ENCODE measurements at places on chromosomes 1 and 21.

DNA sequence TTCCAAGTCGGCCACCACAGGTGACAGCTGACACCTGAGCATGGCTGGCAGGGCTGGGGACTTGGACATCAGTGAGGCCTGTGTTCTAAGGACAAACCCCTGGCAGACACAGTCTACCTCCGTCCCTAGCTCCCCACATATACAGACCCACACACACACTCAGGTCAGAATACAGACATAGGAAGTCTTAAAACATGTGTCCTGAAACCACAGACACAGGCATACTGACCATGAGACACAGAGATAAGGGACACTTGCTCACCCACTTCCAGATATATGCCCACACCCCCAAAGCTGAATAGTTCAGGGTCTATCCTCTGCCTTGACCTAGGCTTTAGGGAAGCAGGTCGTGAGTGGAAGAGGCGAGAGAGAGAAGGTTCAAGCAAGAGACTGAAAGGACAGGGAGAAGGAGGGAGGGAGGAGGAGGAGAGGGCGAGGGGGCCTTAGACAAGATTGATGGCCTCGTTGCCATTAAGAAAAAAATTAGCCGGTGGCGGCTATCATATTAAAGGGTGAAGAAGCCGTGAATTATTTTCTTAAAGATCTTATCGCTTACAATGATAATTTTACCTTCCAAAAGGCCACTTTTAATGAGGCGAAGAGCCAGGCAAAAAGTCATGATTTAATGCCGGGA lies 49.9 kb downstream of the TMEM53 start:
- no peak for DNase-seq

DNA sequence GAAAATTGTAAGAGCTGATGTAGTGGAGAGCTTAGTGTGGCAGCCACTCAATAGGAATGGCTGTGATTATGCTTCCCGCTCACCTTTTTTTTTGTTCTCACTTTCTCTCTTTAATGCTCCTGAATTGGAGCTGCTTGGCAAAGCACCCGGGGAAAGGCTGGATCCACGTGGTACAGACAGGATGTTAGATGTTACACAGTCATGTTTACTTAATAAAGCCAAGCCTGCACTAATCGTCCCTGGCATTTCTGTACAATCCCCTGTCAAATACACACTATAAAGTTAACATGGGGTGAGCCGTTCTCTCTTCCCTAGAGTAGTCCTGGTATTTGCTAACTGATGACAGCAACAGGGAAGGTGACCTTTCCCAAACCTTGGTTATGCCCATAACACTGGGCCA lies 187.8 kb downstream of the ZSCAN20 start:
- no peak for DNase-seq

GRCh38 chr1:54095546-54096226 lies 42.3 kb downstream of the TCEANC2 start:
- DNase-seq, result no peak

- DNase-seq, result no peak
These were observed 274.4 kb downstream of the PLPP3 start for GRCh38 chr1:56304975-56305374.

- DNase-seq, result no peak
These were observed 13.8 kb downstream of the UBE4B start for GRCh38 chr1:10046356-10047085.

- DNase-seq, result no peak
These were observed 363 bp downstream of the PLA2G5 start for GRCh38 chr1:20070357-20070756.

GRCh38 chr1:82979593-82980236 lies 1019.2 kb downstream of the TTLL7 start:
- no peak for DNase-seq

DNA sequence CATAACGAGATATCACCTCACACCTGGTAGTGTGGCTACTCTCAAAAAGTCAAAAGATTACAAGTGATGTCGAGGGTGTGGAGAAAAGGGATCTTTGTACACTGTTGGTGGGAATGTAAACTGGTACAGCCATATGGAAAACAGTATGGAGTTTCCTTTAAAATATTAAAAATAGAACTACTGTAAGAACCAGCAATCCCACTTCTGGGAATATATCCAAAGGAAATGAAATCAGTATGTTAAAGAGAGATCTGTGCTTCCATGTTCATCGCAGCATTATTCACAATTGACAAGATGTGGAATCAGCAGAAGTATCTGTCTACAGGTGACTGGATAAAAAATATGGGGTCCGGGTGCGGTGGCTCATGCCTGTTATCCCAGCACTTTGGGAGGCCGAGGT lies 7.6 kb upstream of the PIK3C2B start:
- no peak for DNase-seq

GRCh38 chr1:201262963-201263608 lies 20.2 kb upstream of the PKP1 start:
- no peak for DNase-seq

DNA sequence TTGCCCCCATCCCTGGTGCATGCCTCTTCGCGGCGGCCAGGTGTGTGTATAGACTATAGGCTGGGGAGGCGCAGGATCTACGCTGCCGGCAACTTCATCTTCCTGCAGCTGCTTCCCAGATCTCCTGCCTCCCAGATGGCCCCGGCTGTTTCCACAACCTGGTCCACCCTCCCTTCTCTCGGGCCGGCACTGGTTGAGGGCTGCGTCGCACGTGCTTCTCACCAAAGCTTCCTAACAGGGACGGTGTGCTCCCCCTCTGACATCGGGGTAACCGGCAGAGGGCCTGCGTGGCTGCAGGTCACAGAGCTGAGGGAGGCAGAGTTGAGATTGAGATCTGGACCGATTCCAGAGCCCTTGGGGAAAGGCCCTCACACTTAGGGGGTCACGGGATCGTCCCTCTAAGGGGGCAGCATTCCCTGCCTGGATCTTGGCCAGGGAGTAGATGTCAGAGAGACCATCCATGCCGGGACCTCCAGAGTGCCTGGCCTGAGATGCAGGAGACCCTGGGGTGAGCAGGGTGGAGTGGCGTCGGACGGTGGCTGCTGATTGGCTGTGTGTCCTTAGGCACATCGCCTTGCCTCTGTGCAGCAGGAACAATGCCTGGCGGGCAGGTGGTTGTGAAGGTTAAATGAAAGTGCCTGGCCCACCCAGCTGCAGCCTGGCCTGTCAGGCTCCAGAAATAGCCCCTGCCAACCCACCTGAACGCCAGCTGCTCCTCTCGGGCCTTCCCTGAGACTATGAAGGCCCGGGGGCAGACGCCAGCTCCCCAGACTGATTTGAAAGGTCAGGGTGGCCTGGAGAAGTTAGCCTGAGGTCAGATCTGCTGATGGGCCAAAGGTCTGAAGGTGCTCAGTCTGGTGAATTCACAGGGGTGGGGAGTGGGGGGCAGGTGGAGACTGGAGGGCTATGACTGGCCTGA lies 6.1 kb upstream of the MASP2 start:
- DNase-seq, result no peak

GRCh38 chr1:164718821-164719220 lies 159.8 kb downstream of the PBX1 start:
- no peak for DNase-seq

DNA sequence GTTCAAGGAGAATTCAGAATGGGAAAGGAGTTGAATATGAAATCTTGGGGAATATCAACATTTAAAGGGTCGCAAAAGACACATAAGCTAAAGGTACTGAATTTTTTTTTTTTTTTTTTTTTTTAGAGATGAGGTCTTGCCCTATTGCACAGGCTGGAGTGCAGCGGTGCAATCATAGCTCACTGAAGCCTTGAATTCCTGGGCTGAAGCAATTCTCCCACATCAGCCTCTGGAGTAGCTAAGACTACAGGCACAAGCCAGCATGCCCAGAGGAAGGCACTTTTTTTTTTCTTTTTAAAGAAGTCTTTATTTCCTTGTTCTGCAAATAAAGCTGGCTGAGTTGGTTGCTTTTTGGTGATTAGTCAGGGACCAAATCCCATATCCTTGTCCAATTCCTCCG lies 44.1 kb upstream of the RAB3GAP2 start:
- no peak for DNase-seq

DNA sequence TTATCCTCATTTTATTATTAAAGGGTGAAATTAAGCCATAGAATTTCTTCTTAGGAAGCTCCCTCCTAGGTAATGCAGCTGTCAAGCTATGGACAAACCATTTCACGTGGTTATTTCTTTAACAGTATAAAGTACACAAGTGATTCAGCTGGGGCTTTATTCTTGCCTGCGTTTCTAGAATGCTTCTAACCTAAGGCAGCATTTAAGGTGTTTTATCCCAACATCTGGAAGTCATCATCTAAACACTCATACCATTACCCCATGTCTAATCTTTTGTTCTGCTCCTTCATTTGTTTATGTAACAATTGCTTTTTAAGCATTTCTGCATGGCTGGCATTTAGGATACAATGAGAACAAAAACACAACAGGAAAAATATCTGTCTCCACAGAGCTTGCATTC lies 829.2 kb upstream of the ADAMTS5 start:
- DNase-seq, result no peak

DNA sequence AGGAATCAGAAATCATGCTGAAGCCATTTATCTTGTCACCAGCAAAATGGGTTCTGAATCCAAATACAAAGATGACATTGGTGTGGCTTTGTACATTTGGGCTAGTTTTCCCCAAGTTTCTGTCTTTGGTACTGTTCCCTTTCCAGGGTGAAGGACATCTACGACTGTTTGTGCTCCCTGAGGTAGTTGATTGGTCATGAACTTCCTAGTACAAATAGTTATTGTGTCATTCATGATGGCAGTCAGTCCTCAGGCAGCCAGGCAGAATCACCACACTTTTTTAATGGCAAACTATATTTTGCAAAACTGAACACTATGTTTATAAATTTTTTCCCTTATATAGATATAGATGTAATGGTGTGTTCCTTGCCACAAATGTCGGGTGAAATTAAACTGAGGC lies 46.0 kb downstream of the CEP350 start:
- no peak for DNase-seq

GRCh38 chr1:21468599-21468998 lies 28.7 kb downstream of the NBPF3 start:
- peak; percentile 28 for DNase-seq

GRCh38 chr1:218617986-218618385 lies 272.9 kb downstream of the TGFB2 start:
- DNase-seq, result no peak

DNA sequence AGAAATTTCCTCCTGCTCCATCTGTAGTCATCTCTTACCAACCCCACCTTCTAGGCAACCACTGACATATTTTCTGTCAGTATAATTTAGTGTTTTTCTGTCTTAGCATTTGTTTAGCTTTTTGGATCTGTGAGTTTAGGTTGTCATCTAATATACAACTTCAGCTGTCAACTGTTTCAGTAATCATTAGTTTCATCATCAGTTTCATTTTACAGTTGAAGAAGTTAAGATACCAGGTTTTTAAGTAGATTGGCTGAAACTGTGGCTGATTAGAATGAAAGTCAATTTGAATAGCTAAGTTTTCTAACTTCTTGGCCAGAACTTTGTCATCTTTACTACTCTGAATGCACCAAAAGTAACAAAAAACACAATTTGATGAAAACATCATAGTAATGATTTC lies 1957.3 kb downstream of the NCAM2 start:
- DNase-seq, result no peak

DNA sequence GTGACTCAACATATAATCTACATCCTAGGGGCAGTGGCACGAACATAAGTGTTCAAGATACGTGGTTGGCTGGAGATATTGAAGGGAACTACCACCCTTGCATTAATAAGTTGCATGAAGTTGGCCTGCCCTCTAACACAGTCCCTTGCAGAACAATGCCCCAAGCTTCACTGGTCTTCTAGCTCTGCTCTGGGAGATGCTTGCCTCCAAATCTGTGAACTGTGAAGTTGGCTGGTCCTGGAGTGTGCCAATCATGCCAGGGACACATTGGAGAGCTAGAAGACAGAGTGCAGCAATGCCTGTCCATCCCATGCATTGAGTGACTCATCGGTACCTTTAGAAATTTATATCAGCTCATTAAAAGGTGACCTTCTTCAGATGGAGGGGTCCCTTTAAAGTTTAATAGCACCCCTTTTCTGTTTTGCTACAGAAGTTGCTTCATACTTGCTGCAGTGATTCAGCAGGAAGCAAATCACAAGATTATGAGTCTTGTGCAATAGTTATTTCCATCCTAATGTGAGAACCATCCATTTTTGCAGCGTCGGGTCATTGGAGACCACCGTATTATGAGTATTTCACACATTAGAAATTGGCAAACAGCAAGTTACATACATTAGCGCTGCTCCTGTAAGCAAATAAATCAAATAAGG lies 55.2 kb upstream of the KAZN start:
- DNase-seq, result no peak

GRCh38 chr21:38439957-38440356 lies 58.3 kb downstream of the ERG start:
- no peak for DNase-seq

DNA sequence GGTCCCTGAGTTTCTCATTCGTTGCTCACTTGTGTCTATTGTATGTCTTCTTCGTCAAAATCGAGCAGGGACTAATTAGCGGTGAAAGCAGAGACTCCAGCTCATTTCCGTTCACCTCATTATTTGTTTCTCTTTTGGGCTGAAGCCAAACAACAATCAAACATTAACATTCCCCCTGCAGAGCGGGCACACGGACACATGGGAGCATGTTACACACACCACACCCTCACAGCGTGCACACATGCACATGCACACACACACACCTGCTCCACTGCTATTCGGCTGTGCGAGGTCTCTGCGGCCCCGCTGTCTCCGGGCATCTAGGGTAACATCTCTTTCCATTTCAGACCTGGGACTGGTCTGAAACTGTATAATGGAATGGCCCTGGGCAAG lies 58.5 kb upstream of the LRRC8D start:
- DNase-seq, result no peak

GRCh38 chr1:186783193-186783592 lies 45.6 kb upstream of the PLA2G4A start:
- no peak for DNase-seq

- DNase-seq, result no peak
These were observed 281.0 kb upstream of the RUNX1 start for GRCh38 chr21:35329940-35330660.

- DNase-seq, result no peak
These were observed 1.4 kb downstream of the MACF1 start for GRCh38 chr1:39205781-39206464.

GRCh38 chr1:117336088-117336817 lies 31.0 kb upstream of the MAN1A2 start:
- no peak for DNase-seq

DNA sequence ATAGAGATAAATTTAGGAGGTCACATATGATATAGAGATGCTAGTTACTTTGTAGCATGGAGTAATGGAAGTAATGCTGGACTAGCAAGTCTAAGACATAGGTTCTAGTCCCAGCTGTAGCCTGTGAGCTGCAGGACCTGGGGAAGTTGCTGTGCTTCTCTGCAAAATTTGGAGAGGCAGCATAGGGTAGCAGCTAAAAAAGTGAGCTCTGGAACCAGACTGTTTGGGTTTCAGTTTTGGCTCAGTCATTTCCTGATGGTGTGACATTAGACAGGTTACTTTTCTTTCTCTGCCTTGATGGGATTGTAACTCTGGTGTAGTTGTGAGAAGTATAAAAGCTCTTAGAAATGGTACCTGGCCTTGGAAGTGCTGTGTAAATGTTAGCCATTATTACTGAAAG lies 3.3 kb downstream of the METTL13 start:
- no peak for DNase-seq

Measured in HFFc6 (cell line).